Calu3 (cell line): ENCODE measurements at places on chromosomes 5 and 9.

GRCh38 chr9:117278020-117278419, 136.8 kb downstream of the ASTN2 start:
- no peak for DNase-seq

- no peak for DNase-seq
These were observed 4.5 kb downstream of the DCAF12 start for GRCh38 chr9:34121996-34122395.

DNA sequence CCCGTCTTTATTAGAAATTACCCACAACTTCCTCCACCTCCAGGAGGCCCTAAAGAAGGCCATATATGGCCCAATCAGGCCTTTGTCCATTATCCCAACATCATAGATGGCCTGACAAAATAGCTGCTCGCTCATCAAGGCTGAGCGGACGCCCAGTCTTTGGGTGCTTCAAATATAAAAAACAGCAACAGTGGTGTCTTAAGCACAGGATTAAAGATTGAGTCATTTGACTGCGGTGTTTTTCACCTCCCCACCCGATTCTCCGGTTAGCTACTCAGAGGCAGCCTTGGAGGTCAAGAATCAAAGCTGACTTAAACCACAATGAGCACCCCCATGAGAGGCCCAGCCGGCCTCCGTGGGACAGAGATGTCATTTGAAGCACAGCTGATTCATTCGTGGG, 18.8 kb downstream of the S1PR3 start:
- DNase-seq: no peak

GRCh38 chr9:751137-752051, 90.1 kb upstream of the DMRT1 start:
- DNase-seq: no peak

DNA sequence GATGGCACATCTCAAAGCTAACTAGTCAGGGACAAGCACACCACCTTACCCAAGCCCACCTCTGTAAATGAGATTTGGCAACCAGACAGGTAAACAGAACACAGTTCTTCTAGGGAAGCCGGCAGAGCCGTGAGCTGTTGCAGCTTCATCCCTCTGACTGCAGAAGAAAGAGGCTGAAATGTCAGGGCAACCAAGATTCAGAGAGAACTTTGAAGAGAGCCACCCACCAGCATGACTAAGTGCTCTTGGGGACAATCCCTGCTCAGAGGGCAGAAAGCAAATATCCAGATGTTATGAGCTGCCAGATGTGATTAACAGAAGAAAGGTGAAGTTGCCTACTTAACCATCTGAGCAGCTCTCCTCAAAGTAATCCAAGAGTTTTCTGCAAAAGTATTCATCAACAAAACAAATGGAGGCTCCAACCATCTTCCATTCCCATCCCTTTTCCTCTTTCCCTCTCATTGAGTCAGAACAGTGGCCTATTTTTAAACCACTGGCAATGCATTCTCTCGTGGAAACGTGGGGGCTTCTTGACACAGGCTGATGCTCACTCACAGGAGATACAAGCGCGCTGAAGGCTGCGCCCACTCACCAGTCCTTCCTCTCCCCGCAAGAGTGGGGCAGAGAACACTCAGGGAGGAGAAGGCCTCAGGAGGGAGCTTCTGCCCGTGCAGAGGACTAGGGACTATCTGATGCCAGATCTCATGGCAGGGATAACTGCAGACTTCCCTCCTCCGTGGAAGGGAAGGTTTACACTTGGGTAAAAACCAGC, 57.1 kb downstream of the SLIT3 start:
- DNase-seq: no peak

GRCh38 chr5:100826133-100826532, 76.9 kb downstream of the ST8SIA4 start:
- DNase-seq: no peak

GRCh38 chr5:59709346-59709821, 184.1 kb downstream of the PDE4D start:
- no peak for DNase-seq
